Sigmoid colon (tissue), 7 donors: ENCODE measurements at places on chromosomes 4 and X. TPM values are rescaled to one million over a fixed set of nuclear protein-coding genes. Genes with fewer than 3 reads are reported as not detected.

GRCh38 chr4:113616443-113616842 lies 145.1 kb downstream of the CAMK2D start:
- no peak for DNase-seq

DNA sequence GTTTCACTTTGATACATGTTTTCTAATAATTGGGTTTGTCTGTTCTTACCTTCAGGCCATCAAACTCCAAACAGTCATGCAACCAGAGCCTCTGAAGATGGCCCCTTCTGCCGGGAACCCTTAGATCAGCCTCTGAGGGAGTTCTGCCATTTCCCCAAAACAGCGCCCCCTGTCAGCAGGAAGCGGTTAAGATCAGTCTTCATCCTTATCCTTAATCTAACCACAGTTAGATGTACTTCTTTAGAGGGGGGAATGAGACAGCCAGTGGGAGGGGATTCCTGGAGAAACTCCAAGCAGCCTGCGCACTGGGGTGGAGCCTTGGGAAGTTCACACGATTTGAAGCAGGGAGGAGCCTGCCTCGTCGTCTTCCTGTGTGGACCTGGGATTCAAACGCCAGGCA lies 185.4 kb downstream of the INPP4B start:
- no peak for DNase-seq

DNA sequence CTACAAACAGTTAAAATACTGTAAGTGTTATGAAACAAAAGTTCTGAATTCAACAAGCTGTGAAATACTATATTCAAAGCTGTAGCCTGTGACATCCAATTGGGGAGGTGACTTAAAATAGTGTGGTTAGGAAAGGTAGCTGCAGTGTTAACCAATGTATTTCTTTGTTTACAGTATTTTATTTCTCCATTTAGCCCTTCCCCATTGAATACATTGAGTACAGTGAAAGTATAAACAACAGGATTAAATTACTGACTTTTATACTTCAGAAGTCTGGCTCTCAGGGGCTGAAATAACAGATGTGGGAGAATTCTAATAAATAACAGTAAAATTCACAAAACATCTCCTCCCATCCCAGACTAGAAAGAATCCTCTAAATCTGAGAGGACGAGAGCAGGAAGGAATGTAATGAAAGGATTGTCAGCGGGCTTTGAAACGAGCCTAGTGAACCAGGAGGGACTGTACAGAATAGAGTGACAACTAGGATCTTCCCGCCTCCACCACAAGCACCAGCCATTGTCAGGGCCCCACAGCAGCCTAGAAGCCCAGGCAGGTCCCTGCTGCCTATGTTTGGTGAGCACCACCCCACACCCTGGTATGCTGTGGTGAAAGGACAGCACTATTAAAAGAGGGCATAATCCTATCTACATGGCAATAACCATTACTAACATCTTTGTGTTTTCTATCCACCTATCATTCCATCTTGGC lies 73.7 kb downstream of the SPCS3 start:
- DNase-seq: no peak

- no peak for DNase-seq
These were observed 181.0 kb downstream of the DCTD start for GRCh38 chr4:182736207-182736606.

DNA sequence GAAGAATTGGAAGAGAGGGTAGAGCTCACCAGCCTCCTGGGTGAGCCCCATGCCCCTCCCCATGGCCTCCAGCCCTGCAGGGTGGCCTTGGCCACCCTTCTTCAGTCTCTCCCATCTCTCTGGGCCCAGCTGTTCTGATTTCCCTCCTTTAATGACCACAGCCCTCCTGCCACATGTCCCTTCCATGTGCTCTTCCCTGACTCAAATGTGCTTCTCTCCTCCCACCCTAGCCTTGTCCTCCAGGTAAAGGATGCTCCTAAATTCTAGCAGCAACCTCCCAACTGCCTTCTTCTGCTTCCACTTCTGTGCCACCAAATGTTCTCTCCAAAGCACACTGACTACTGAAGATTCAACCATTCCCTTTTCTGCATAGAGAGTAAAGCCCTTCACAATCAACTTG lies 83.0 kb downstream of the ADRA2C start:
- no peak for DNase-seq

DNA sequence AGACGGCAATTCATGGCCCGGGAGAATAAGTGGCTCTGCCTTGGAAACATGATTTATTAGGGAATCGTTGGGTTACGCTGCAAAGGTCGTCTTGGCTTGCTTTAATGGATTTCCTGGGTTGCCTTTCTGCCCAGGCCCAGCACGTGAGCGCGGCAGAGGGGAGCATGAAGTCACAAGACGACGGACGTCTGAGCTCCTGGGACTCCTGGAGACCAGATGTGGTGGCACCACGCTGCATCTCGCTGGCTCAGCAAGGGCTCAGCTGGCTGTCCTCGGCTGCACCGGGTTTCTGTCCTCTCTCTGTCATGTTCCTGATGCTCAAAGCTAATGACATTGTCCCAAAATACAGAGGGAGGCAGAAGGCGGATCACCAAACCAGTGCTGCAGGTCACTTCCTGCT lies 61.2 kb downstream of the C4orf50 start:
- no peak for DNase-seq

DNA sequence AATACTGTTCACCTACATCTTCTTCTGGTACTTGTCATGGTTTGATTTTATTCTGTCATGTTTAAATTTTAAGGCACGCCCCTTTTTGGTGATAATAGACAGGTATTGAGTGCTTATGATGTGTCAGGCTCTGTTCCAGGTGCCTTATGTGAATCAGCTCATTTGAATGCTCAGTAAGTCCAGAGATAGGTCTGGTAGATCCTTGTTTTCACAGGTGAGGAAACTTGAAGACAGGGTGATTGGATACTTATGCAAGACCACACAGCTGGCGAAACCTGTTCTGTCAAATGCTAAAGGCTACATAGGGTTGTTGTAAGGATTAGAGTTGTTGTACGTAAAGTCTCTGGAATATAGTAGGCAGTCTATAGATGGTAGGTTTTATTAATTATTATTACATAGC lies 9.6 kb upstream of the SLC25A14 start:
- no peak for DNase-seq

- no peak for DNase-seq
These were observed 83.2 kb downstream of the GPR143 start for GRCh38 chrX:9682456-9682855.

DNA sequence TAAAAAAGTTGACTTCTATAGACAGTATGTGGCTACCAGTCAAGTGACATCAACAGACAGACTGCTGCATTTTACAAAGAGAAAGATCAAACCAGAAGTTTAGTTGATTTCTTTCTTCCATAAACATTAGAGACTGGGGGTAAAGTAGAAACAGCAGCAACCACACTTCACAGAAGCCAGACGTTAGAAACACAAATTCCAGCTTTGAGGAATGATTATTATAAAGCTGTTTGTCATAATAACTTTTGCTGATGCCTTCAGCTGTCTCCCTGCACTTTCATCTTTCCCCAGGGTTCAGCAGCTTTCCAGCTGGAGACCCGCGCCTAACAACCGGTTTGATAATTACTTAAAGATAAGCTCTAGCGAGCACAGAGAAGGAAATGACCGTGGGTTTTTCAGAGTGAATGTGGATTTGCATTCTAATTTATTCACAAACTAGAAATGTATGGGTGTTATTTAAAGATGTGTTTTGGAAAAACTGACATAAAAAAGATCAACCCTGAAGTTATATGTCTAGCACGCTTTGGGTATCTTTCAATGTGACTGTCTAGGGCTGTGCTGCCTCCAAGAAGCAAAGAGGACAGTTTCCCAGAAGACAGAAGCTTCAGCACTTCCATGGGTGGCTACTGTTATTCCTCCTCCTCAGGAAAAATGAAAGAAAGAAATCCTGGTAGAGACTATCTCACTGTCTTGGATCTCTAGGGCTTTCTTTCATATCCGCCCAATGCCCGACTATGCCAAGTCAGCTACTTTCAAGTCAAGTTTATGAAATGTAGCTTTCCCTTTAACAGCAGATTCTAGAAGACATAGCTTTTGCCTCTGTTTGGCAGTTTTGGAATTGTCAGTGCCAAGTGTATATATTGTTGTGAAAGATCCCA lies 15.0 kb upstream of the ENAM start:
- DNase-seq: no peak

DNA sequence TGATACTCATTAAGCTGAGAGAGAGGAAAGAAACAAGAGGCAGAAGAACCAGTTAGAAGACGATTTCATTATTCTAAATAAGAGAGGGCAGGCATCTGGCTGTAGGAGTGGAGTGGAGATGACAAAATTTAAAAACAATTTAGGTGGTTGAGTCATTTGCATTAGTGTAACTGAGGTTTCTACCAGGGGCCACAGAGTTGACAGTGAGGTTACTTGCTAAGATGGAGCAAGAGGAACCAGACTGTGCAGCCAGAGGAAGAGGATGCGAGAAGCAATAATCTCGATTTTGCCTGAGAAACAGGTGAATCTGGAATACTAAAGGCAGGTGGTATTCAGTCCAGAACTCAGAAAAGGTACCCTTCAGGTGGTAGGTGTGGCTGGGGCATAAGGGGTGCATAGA lies 491.9 kb downstream of the MID1IP1 start:
- DNase-seq: no peak

DNA sequence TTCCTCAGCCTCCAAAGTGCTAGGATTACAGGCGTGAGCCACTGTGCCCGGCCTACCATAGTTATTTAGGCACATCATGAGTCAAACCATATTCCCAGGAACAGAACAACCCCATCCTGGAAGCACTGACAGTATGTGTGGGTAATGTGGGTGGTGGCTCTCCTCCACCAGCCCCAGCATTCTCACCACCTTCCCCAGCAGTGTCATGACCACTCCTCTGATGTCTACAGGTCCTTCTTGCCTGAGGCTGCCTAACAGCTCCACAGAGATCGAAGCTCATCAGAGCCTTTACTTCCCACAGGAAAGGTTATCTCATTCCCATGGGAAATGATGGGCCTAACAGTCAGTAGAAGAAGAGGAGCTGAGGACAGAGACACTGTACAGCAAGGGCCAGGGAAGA lies 129.5 kb upstream of the GPC4 start:
- DNase-seq: no peak

GRCh38 chr4:187666697-187667494 lies 328.7 kb upstream of the ZFP42 start:
- no peak for DNase-seq

DNA sequence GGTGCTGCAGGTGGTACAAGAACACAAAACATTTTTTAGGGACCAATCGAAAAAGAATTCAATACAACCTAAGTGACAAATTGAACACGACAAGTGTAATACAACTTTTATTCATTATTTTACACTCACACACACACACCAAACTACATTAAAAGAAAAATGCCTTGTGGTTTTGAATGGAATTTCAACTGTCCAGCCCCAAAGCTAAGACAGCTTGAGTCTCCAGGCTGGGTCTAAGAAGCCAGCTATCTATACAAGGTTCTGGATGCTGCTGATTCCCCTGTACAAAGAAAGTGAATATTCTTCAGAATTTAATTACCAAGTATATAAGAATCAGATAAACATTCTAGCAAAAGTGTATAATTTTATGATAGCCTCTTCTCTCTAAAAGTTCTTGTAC lies 118.2 kb downstream of the PPP3CA start:
- DNase-seq: no peak

- DNase-seq: no peak
These were observed 17.0 kb downstream of the HPSE start for GRCh38 chr4:83317671-83318070.

- no peak for DNase-seq
These were observed 444.4 kb upstream of the IGFBP7 start for GRCh38 chr4:57554556-57555092.

- no peak for DNase-seq
These were observed 600.3 kb downstream of the SPRY1 start for GRCh38 chr4:123996718-123997510.

GRCh38 chr4:89752932-89753598 lies 83.9 kb downstream of the SNCA start:
- peak; percentile 69 for DNase-seq

DNA sequence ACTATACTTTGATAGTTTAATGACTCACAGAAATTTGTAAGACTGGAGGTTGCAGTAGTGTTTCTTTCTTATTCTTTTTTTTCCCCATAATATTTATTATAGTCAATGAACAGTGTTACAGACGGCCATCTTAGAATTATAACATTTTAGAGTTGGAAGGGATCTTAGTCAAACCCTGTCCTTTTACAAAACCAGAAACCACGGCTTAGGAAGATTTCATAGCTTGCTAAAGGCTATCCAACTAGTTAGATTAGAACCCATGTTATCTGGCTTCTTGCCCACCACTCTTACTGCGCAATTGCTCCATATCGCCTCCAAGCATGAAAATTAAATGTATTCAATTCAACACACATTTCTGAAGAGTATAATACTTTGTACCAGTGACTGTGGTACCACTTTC lies 1.1 kb downstream of the XIAP start:
- no peak for DNase-seq

GRCh38 chrX:112545051-112545450 lies 134.7 kb downstream of the LHFPL1 start:
- DNase-seq: no peak

DNA sequence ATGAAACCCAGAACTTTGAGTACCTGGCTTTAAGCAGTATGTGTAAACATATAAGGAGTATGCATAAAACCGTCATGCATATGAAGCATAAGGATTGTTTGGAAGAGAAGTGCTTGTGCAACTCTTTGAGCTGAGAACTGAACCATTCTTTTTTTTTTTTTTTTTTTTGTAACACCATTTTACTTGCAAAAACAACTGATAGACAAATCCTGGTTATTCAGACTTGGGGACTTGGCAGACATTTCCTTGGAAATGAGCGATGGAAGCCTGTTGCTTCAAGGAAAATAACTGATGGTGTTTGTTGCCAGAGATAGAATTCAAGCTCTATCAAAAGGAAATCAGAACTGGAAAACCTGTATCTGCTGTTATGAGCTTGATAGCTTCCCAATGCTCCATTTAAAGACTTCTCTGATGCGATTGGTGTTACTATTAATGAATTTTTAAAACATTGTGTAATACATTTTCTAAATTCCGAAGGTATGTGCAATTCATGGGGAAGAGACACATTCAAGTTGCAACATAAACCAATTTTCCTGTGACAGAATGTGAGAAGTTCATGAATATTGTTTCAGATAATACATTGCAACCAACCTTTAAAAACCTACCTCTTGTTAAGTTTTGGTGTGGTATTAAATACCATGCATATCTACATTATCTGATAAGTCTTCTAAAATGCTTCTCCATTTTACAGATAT lies 47.0 kb upstream of the FAT1 start:
- no peak for DNase-seq

DNA sequence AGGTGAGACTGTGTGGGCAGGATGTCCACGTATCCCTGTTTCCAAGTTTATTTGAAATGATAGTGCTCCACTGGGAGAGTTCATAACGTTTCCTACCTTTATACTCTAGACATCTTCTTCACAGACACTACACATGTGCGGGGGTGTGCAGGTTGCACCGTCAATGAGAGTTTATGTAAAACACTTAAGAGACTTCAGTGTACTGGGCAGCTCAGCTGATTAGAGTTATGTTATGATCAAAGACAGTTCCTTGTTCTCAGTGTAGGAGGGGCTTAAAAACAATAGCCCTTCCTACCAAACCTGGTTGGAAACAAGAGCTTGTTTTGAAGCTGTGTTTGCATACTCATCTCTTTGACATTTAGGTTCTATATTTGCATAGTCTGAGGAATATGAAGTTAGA lies 326.9 kb upstream of the AGA start:
- no peak for DNase-seq

Gene CCDC110
- 5.5 TPM for total RNA-seq

Gene TXK
- total RNA-seq: 1.1 TPM

Gene SH3TC1
- total RNA-seq: 6.4 TPM

Gene CPE
- 51.0 TPM for total RNA-seq

Gene MYL5
- total RNA-seq: 8.1 TPM

Gene SLAIN2
- total RNA-seq: 167 TPM

Gene CLGN
- 3.0 TPM for total RNA-seq

Gene BEX3
- 150 TPM for total RNA-seq

Gene PPM1K
- total RNA-seq: 14.7 TPM

Gene CYSLTR1
- 1.9 TPM for total RNA-seq

Gene YY2
- total RNA-seq: 2.3 TPM

Gene GPR50
- total RNA-seq: not detected

Gene GPRASP1
- total RNA-seq: 23.5 TPM
